Stimulated activated CD4-positive, alpha-beta T cell treated with anti-CD3 and anti-CD28 coated beads, Interleukin-15, amount 100 ng/mL, for 1 hour (primary cell): ENCODE measurements at places on chromosomes 16 and 17.

DNA sequence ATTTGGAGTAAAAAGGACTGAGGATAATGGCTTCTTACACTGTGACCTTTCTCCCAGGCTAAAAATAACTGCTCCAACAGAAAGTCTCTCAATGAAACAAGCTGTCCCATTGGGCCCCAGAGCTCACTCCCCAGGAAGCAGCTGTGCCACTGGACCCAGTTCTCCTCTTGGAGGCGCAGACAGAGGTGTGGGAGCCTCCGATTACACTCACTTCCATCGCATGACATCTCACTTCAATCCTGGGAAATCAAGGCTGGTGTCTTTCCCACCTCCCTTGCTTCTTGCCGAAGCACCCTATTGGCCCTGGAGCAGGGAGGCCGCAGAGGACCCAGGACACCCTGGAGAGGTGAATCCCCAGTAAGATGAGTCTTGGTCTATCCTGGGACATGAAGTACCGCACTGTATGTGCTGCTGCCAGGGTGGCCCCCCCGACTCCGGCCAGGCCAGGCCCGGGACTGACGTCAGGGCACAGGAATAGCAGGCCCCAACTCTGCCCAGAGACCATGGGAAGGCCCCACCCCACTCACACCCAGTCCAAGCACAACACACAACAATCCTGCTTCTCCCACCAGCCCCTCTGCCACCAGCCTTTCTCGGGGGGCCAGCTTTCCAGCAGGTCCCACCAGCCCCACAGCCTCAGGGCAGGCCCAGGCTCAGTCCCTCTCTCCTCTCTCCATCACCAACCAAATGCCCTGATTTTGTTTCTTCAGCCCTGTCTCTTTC lies 29.5 kb downstream of the SRL start:
- DNase-seq = no peak

DNA sequence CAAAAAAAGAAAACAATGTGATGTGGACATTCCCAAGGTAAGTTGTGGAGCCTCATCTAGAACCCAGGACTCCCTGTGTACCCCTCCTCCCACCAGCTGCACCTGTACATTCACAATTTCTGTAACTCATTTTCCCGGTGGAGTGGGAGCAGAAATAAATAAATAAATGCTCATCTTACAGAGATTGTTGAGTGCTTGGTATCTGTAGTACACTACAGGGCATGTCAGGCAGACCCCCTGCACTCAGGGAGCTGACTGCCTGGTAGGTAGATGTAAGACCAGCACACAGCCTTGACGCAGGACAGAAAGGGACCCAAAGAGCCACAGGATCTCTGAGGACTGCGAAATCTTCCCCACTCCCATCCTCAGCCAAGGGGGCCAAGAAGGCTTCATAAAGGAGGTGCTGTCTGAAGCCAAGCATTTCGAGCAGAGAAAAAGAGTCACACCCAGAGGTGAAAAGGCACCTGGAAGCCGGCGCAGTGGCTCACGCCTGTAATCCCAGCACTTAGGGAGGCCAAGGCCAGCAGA lies 6.5 kb downstream of the EIF1 start:
- DNase-seq = no peak

GRCh38 chr16:46920402-46921068 lies 36.4 kb downstream of the GPT2 start:
- DNase-seq = no peak

GRCh38 chr16:27384425-27384824 lies 17.5 kb upstream of the IL21R start:
- no peak for DNase-seq

DNA sequence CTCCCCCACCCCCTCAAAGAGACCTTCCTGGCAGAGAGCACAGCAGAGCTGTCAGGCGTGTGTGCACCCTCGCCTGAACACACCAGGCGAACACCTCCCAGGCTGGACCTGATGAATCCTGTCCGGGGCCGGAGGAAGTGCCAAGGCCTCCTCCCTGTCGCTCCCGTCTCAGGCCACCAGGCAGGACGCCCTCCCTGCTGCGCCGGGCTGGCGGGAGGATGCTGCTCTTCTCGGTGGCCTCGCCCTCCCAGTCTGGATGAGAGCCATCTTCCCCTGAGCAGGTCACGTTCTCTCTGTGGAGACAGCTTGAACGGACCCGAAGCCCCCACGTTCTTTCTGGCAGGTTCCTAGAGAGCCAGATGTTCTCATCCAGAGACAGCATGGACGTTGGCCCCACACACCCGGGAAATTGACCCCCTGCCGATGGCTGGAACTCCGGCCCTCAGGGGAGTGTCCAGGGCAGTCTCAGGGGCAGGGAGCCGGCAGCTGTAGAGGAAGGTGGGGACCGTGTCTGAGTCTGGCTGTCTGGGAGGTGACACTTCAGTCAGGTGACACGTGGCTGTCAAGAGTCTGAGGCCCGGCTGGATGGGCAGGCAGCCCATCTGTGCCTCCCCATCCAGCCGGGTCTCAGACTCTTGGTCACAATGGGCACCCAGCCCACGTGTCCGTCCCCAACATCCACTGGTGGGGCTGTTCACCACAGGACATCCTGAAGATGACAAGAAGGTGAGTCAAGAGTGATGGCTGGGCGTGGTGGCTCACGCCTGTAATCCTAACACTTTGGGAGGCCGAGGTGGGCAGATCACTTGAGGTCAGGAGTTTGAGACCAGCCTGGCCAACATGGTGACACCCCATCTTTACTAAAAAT lies 5.0 kb upstream of the TIMP2 start:
- no peak for DNase-seq

- no peak for DNase-seq
These were observed 846 bp downstream of the ITGB3 start for GRCh38 chr17:47254403-47254943.

DNA sequence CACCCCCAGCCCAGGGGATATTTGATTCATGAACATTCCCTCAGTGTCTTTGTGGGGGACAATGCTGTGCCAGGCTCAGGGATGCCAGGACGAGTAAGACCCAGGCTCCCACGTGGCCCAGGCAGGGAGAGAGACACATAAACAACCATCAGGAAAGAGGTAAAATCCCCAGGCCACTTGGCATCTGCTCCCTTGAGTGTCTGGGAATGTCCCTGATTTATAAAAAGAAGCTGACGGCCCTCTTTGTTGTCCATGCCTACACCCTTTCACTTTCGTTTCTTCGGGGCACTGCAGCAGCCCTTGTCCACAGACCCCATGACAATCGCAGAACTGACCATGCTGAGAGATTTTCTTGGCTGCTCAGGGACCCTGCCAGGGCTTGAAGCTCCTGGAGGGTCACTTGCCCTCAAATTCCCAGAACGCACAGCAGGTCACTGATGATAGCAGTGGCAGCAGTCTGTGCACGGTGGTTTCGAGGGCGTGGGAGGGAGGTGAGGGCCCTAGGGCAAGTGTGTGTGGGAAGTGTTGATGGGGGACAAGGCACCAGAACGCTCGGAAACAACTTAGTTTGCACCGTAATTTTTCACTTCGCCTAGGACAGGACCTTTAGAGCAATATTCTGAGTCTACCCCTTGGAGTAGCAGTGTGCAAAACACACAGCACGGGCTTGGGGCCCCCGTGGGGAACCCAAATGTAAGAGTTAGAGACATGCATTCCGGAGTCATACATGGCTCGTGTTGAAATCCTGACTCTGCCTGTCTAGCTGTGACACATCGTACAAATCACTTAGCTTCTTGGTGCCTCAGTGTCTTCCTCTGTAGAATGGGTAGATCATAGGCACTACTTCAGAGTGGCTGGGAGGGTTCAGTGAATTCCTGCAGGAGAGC lies 4.7 kb downstream of the NOD2 start:
- no peak for DNase-seq

GRCh38 chr17:38544175-38544838 lies 61.4 kb downstream of the SRCIN1 start:
- DNase-seq = no peak

GRCh38 chr16:11361701-11362451 lies 16.6 kb downstream of the RMI2 start:
- DNase-seq = no peak

DNA sequence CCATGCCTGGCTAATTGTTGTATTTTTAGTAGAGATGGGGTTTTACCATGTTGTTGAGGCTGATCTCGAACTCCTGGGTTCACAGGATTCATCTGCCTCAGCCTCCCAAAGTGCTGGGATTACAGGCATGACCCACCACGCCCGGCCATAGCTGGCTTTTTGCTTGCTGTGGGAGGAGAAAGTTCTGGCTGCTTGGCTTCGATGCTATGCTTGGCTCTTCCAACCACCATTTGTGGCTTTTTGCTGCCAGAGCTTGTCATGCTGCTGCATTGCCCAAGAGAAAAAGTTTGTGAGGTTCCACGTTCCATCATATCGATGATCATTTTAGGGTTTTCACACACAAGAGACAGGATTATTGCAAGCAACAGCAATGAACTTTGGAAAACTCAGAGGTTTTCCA lies 16.2 kb downstream of the BMERB1 start:
- DNase-seq = no peak

- DNase-seq = no peak
These were observed 19.2 kb downstream of the RAI1 start for GRCh38 chr17:17700251-17700969.

DNA sequence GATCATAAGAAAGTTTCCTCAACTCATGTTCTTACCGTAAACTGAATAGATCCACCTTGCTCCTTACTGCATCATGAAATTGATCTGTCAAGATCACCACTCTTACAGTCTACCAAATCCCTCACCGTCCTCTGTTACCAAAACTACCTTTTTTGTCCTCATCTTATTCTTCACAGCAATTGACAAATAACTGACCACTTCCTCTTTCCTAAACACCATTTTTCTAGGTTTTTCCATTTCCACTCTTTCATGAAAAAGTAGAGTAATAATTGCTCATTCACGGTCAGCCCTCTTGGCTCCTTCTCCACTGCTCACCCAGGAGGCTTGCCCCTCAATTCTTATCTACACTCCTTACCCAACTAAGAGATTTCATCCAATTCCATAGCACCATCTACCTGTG lies 44.9 kb downstream of the ABCA5 start:
- no peak for DNase-seq

DNA sequence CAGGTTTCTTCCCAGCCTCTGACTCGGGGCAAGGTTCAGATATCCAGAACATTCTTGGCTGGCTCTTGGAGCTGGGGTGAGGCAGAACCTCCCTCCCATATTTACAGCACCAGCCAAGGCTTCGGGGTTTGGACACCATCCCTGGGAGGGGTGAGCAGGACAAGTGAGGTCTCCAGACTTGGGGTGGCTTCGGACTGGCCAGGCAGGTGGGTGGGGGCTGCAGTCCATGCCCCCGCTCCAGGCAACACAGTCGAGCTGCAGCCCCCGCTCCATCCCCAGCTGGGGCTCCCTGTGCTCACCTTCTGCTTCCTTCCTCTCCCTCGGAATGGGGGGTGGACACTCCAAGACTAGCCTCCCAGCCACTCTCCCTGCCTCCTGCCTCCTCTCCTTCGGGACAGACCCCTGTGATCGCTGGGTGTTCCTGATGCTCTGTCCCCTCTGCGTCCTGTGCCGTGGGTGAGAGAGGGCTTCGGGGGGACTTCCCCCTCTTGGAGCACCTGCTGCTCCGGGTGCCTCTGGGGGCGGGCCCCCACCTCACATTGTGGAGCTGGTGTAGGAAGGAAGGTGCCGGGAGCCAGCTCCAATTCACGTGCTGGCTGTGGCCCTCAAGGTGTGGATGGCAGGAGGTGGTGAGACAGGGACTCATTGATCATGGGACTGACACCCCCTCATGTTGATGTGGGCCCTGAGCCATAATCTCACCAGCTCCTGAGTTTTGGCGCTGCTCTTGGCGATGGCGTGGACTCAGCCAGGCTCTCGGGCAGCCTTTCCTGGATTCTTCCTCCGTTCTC lies 189.2 kb downstream of the SEC14L1 start:
- DNase-seq = no peak

GRCh38 chr16:14286368-14287230 lies 215.5 kb downstream of the MRTFB start:
- DNase-seq = no peak

DNA sequence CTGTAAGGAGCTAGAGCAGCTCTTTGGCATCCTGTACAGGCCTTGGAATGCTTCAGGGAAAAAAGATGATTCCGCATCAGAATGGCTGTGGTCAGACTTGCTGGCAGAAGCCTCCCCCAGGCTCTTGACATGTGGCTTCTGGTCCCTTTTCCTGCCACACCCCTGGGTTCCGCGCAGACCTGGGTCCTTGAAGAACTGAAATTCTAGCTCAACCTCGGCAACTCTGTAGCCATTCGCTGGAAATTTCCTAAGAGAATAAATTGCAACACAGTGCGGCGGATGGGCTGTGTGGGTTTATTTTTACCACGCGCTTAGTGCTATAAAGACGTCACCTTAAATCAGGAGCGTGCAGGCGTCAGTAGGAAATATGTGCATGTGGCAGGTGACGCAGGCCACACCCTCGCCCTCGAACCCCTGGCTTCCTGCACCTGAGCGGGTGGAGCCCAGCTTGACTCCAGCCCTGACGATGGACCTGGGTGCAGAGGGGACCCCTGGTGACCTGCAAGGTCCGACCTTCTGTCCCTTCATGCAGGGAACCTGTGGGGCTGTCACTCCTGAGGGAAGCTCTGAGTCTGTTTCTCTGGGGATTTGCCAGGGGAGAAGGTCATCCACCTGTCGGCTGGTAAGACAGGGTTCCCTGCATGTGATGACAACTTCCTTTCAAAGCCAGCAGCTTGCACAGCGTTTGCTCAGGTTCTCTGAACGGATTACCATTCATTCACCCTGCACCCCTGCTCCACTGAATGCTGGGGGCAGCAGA lies 46.3 kb downstream of the METRNL start:
- DNase-seq = no peak

DNA sequence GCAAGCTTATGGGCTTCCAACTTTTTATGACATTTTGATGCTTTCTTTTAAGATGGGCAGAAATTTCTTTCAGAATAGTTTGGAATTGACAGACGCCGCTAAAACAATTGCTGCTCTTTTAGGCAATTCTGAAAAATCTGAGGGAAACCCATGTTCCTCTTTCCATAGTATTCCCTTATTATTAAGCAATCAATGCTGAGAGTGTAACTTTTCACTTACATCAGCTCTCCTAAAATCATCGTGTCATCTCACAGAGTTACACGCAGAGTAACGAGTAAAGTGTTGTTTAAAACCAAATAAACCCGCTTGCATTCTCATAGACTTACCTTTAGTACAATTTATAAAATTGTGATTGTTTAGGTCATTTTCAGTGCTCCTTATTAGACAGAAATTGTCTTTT lies 150.6 kb downstream of the MAF start:
- DNase-seq = no peak

- no peak for DNase-seq
These were observed 202.3 kb upstream of the RPL38 start for GRCh38 chr17:74001145-74001544.

DNA sequence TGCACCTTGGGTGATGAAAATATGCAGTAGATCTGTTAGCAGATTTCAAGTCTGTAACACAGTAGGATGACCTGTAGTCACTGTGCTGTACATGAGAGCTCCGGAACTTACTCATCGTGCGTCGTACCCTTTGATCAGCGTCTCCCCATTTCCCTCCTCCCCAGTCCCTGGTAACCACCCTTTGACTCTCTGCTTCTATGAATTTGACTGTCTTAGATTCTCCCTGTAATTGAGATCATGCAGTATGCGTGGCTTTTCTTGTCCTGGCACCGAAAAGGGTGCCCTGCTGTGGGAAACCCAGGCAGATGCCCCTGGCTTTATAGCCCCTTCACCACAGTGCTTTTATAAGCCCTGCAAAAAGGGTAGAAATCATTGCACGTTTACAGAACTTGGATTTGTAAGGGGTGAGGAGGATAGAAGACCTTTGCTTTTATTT lies 20.5 kb downstream of the CLEC16A start:
- DNase-seq = no peak
